Activated CD4-positive, alpha-beta memory T cell treated with anti-CD3 and anti-CD28 coated beads for 36 hours (primary cell): ENCODE measurements at places on chromosomes 5 and 9.

DNA sequence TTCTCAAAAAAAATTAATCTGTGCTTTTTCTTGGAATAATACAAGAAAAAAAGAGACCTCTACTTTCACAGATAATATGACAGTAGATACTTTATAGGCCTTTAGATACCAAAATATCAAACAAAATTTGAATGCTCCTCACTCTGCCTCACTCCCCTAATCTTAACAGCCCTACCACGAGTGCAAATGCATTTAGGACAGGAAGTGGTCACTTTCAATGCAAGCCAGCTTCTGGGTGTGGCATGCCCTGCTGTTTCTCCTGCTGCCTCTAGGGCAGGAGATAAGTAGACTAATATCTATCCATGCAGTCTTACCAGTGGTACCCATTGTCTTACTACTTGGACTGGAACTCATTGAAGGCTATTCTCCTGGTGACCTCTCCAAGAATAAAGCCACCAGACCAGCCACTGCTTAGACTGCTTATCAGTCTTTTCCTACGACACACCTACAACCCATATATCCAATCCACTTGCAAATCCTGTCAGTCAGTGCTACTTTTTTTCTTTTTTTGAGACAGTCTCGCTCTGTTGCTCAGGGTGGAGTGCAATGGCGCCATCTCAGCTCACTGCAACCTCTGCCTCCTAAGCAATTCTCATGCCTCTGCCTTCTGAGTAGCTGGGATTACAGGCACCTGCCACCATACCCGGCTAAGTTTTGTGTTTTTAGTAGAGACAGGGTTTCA, 23.0 kb downstream of the FRRS1L start:
- DNase-seq = peak; percentile 15

DNA sequence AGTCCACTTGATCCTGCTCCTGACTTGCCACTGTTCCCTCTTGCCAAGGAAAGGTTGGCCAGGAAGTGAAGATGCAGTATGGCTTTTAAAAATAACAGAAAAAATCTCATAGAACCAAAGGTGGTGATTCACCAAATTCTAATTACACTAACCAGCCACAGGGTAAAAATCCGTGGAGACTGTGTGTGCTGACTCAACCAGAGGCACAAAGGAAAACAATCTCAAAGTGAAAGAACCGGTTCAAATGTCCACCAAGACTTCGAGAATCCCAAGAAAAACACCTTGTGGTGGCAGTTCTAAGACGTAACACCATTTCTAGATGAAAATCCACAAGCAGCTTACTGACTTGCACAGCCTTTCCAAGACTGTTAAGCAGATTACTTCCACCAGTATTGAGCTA, 279.1 kb downstream of the TLE1 start:
- DNase-seq = no peak

GRCh38 chr9:84818791-84819190, 149.3 kb downstream of the NTRK2 start:
- no peak for DNase-seq

DNA sequence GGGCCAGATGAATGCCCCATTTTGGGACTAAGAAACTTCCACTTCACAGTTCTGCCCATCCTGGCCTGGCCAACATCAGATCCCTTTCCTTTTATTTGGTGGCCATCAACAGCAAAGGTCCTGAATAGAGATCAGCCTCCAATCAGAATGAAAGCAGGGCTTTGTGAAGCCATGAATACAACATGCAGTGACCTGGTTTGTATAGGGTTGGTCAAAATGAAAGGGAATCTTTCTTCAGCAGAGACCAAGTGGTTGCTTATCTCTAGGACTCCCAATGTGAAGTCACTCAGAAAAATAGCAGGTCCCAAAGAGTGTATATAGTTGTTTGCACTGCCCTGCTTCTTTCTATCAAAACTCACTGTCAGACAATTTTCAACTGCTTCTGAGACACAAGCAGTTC, 113.9 kb upstream of the SLC12A2 start:
- no peak for DNase-seq

GRCh38 chr9:78309066-78309465, 12.1 kb downstream of the PSAT1 start:
- DNase-seq = no peak

- DNase-seq = peak; percentile 33
Observed at GRCh38 chr5:133928587-133929393, 39.6 kb downstream of the C5orf15 start.

DNA sequence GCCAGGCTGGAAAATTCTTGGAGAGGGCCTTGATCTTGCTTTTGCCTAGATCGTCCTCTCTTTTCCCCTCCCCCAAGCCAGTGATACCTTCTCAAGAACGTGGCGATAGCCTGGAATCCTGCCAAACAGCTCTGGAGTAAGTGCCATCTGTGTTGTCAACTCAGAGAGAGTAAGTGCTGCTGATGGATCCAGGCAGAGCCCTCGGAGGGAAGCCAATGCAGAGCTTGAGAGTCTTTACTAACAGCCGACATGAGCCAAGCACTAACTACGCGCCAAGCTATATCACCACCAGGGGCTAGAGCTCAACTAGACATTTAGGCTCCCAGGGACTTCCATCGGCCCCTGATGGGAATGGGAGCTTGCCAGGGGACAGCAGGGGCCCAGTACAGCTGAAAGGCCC, 17.6 kb downstream of the RAPGEF1 start:
- DNase-seq = no peak

DNA sequence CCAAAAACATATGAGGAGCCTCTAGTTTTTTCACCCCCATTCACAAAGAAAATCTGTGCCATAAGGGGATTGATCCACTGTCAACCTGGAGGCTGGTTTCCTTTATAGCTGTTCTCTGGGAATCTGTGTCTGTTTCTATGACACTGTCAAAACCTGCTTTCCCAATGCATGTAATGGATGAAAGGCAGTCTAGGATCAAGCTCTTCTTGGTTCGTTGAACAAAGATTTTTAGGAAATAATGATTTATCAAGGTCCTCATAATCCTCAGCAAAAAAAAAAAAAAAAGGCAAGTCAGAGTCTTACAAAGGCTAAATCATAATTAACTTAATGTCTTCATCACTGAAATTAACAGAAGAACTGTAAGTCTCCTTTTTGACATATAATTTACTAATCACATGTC, 16.0 kb downstream of the EPB41L4A start:
- no peak for DNase-seq

DNA sequence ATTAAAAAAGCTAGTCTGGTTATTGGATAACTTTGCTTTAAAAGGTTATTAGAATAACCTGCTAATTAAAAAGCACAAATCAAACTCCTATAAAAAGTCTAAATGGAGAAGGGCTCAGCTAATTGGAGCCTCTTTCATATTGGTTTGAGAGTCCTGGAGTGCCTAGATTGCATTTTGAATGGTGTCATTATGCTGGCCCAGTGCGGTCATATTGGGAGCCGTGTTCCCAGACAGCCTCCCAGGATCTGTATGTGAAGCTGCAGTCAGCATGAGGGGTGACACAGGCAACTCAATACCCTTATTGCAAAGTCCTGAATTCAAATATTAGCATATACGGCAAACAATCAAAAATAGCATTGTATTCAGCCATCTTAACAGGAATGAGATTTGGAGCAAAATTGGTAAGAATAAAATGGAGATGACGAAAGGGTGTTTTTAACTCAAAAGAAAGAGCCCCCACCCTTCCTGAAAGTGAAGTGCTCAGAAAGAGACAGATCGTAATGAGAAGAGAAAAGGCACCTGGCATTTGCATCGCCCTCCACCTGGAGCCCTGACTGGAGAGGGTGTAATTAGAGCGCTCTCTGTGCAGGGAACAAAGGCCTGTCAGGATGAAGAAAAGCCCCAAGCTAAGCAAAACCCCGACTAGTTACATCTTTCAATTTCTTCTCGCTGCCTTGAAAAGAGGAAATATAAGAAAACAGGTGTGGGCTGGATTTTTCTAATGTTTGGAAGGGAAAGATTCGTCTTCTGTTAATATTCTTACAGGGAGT, 621.0 kb upstream of the ADAMTS16 start:
- no peak for DNase-seq

GRCh38 chr9:136544964-136545691, 720 bp downstream of the NOTCH1 start:
- DNase-seq = peak; percentile 81

- no peak for DNase-seq
Observed at GRCh38 chr5:120778491-120779484, 314.7 kb downstream of the PRR16 start.

- peak; percentile 44 for DNase-seq
Observed at GRCh38 chr5:102853680-102854079, 98.6 kb downstream of the PAM start.

DNA sequence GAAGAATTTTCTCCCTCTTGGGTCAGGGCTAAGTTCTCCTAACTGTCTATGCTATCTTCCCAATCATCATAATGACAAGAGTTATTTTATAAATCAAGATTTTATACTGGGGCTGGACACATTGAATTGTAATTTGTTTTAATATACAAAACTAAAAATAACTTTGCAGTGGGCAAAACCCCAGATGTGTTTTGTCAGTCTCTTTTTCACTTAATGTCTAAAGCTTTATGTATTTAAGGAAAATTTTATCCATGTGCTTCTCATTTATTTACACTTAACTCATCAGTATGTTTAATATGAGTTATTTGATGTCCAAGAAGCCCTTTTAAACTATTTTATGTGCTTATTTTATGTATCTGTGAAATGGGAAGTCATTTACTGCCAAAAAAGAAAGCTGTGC, 362.8 kb upstream of the ADAMTSL1 start:
- no peak for DNase-seq

DNA sequence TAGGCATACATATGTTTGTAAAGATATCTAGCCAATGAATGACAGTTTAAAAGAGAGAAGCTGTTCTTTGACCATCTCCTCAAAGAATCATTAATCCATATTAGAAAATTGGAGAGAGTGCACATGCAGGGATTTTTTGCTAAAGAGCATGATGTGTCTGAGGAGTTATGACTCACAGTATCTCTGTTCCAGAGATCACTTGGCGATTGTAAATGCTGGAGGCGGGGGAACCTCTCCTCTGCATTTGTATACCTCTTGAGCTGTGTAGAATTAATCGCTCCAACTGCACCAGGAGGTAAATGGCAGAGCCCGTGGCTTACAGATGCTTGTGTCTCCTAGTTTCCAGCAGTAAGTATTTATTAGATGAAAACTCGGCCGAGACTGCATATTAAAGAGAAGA, 3.6 kb upstream of the SPATA31D1 start:
- DNase-seq = no peak

DNA sequence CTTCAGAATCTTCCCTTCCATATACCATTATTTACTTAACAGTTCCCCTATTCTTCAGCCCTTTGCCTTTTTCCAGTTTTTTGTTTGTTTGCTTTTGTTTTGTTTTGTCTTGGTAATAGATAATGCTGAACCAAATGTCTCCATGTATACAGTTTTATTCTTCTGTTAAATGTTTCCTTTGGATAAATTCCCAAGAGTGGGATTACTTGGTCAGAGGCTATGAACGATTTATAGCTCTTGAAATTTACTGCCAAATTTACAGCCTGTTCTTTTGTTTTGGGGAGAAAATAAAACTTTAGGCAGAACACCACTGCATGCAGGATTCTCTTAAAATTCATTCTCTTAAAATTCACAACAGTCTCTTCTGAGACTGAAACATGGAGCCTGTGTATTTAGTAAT, 38.6 kb downstream of the NR4A3 start:
- no peak for DNase-seq

DNA sequence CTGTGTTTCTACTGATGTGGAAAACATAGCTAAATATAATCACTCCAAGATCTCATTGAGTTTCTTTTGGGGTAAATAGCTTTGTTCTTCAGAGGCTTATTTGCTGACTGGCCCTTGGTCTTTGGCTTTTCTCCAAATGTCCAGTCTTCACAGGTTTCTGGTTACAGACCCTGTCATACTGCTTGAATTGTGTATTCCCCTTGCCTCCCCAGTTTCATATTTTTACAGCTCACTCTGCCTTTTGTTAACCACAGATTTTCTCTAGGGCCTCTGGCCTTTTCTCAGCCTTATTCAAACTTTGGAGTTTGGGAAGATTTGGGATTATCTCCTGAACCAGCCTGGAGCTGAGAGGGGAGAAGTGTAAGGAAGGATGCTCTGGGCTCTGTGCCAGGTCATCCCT, 23.9 kb downstream of the ISOC1 start:
- no peak for DNase-seq

- no peak for DNase-seq
Observed at GRCh38 chr5:88687373-88687911, 195.5 kb downstream of the MEF2C start.

DNA sequence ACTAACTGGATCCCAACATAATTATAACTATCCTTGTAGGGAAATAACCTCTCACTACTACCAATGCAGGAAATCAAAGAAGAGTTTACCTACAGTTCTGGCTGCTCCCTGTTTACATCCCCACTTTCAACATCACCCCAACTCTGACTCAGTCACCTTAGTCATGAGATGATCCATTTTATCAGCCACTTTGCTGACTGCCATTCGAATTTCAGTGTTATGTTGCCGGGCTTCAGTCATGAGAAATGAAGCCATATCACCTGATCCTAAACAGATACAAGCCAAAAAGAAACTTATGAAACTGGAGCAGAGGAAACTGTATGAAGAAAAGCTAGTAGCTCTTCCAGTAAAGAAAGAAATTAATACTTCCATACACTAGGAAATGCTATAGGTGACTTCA, 33.7 kb downstream of the SLC31A2 start:
- no peak for DNase-seq

GRCh38 chr5:78747705-78748359, 99.3 kb upstream of the LHFPL2 start:
- DNase-seq = no peak

GRCh38 chr5:10446490-10446889, 4.8 kb downstream of the ROPN1L start:
- DNase-seq = no peak

DNA sequence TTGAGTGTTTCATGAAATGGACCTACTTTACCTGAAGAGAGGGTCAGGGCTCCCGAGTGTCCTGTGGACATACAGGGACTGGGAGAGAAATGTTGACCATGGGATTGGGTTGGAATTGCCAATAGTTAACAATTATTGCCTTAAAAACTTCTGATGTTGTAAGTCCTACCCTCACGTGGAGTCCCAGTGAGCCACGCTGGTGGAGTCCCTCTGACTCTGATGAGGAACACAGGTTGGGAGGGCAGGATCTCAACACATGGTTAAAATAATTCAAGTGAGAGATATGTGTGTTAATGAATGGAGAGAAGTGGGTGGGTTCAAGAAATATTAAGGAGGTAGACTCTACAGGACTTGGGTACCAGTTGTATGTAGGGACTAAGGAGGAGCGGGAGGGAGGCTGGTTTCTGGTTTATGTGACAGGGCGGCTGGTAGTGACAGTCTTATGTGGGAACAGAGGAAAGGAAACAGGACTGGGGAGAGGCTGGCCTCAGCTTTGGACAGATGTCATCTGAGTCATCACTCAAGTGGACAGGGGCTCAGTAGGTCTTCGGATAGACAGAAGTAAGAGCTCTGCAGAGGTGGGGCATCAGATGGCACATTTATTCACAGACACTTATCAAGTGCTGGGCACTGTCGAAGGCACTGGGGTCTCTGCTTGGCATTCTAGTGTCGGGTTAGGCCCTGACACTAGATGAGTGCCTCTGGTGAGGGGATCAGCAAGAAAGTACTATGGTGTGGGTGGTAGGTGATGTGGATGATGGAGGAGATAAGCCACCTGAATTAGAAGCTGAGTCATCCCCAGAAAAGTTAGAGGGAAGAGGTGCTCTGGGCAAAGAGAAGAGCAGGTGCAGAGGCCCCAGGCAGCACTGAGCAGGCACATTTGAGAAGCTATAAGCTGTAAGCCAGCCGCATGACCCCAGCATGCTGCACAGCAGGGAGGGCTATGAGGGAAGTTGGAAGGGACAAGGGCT, 27.2 kb downstream of the MAML1 start:
- DNase-seq = peak; percentile 61

GRCh38 chr5:143434261-143435209, 31.0 kb upstream of the NR3C1 start:
- peak; percentile 73 for DNase-seq
